Activated CD8-positive, alpha-beta T cell treated with anti-CD3 and anti-CD28 coated beads for 36 hours (primary cell): ENCODE measurements at places on chromosomes 3 and 15. TPM values are rescaled to one million over a fixed set of nuclear protein-coding genes. Genes with fewer than 3 reads are reported as not detected.

DNA sequence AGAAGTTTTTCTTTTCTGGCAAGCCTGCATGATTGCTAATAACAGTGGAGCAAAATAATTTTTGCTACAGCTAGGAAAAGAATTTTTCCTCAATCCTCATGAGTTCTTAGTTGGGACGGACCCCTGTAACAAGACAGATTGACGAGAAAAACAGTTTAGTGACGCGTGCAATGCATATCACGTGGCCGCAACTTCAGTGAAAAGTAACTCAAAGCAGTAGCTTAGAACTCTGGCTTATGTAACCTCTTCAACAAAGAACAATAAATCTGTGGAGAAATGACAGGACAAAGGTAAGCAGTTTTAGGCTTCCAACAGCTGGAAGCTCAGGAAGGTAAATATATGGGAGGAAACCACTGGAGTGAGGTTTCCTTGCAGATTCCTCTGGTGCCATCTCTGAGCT, 19.7 kb downstream of the FAM107A start:
- no peak for DNase-seq

DNA sequence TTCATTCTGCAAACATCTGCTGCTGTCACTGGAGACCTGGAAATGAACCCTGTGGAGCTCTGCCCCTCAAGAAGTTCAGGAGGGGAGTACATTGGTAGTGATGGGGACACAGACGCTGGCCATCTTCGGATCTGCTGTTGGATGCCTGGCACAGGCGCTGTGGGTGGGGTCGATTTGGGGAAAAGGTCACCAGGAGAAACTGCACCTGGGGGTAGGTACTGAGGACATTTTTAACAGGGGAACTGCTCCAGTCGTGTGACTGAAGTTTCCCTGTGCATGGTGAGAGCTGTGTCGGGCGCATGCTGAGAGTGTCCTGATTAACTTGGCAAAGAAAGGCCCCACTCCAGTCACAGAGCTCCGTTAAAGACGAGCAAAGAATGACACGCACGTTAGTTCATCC, 3.4 kb downstream of the UROC1 start:
- DNase-seq = no peak

DNA sequence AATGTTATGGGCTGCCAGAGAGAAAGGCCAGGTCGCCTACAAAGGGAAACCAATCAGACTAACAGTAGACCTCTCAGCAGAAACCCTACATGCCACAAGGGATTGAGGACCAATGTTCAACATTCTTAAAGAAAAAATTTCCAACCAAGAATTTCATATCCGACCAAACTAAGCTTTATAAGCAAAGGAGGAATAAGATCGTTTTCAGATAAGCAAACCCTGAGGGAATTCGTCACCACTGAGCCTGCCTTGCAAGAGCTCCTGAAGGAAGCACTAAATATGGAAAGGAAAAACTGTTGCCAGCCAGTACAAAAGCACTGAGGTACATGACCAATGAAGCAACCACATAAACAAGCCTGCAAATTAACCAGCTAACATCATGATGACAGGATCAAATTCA, 33.1 kb downstream of the PYGO1 start:
- DNase-seq = no peak

DNA sequence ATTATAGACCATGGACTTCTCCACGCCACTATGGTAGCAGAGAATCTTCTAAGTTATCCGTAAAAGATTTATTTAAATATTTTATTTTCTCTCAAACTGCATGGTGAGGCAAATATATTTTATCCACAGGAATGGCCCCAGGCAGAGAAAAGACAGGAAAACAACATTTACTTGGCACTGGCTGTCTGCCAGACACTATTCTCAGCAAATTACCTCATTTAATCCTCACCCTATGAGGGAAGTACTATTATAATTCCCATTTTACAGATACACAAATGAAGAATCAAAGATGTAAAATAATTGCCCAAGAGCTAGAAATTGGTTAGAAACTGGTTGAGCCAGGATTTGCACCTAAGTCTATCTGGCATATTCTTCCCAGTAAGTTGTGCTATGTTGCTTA, 361.4 kb upstream of the IL12A start:
- no peak for DNase-seq

DNA sequence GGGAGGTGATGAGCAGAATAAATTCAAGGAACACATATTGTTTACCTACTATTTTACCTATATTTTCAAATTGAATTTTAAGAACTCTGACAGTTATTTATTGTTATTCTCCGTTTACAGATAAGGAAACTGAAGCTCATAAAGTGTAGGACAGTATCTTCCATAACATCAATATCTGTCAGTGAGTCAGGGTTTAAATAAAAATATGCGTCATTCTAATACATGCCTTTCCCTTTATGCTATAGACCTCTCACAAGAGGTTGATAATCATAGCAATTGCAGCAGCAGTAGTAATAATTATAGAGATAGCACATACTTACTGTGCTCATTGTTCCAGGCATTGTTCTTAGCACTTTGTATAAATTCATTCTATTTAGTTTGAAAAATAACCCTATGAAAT, 101.1 kb downstream of the EPHA6 start:
- DNase-seq = no peak

Gene NT5DC2
- 61.7 TPM for total RNA-seq

Gene SST
- total RNA-seq = not detected

Gene RASGRP1
- 105 TPM for total RNA-seq
